CD4-positive, alpha-beta T cell treated with Interleukin-10 for 1 hour (primary cell): ENCODE measurements at places on chromosomes 5 and 9.
A peak's percentile ranks its signal among the peaks of the same experiment; 100 is the strongest.

DNA sequence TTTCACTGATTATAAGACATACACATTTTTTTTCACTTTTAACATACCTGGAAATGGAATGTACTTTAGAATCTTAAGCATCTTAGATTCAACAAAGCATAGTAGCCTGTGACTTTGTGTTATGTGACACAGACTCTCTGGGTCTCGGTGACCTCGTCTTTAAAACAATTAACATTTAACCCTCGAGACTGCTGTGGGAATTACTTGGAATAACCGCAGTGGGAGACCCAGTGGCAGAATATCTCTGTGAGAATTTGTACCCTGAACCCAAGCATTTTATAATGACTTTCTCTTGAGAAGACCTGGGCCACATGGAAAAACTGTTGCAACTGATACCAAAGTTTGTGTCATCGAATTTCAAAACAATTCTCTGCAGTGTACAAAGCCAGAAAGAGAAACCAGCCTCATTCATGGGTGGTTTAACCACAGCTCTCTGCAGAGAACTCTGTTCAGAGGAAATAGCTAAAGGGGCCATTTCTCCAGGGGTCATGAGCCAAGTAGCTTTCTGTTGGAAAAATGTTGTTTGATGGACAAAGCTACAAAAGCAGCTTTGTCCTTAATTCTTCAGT, 10.0 kb upstream of the RETREG1 start:
- peak; percentile 27 for DNase-seq

DNA sequence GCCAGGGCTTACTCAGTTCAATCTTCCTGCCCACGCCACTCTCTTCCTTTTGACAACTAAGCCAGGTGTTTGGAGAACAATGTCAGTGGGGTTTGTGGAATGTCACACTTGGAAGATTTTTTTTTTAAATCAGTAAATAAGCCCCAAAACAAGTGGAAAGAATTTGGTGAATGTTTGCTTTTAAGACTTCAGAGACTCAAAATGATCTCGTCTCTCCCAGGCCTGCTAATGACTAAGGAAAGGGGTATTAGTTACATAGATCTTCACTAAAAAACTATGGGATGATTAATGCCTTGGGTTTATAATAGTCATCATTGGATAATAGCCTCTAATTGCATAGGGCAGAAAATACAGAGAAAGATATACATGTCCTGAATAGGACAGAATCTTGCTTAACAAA, 166.4 kb downstream of the DMRT2 start:
- DNase-seq, result no peak

GRCh38 chr5:9231842-9232241, 314.0 kb downstream of the SEMA5A start:
- no peak for DNase-seq

GRCh38 chr9:135655317-135655716, 7.8 kb upstream of the LCN9 start:
- DNase-seq, result no peak

GRCh38 chr5:172442592-172442991, 11.7 kb downstream of the SH3PXD2B start:
- no peak for DNase-seq

DNA sequence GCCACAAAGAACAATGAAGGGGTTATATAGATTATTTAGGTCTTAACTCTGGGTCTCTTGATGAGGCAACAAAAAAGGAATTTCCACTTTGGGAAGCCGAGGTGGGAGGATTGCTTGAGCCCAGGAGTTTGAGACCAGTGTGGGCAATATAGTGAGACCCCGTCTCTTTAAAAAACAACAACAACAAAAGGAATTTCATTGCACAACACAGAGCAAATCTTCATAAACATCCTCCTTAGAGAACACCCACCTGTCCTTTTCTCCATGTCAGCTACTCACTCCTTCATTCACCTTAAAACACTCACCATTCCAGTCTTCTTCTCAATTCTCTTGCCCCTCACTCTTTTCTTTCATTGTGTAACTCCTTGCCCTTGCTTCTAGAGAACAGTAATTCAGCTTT, 39.8 kb upstream of the CEMIP2 start:
- no peak for DNase-seq

DNA sequence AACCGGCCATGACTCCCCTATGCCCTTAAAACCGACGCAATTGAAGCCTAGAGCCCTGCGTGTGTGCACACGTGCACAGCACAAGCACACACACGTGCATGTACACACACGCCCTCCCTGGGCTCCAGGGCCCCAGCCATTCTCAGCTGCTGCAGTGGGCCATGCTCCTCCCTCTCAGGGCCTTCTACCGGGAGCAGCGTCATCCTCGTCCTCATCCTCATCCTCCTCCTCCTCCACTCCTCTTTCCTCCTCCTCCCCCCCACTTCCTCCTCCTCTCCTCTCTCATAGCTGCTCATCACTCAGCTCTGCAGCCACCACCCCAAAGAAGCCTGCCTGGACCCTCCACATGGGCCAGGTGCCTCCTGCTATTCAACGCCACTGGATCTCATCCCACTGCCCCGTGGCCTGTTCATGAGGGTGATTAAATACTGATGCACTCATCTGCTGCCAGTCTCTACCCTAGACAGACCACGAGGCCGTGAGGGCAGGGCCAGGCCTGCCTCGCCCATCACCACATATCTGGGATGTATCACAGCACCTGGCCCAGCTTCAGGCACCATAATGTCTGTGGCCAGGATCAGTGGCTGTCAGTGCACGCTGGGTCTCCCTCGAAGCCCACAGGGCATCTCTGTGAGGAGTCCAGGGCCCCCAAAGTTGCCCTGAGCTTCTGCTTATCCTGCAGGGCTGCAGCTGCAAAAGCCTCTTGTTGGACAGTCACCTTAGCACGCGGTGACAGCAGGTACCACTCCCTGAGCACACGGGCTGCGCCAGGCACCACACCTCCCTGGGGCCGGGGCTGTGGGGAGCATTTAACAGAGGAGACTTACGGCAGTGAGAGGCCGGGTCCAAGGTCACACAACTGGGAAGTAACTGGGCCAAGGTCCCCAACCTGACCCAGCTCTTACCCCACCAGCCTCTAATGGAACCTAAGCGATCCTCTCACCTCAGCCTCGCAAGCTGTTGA, 9.8 kb downstream of the FAM78A start:
- no peak for DNase-seq

GRCh38 chr5:169248996-169249395, 51.9 kb downstream of the SLIT3 start:
- no peak for DNase-seq

DNA sequence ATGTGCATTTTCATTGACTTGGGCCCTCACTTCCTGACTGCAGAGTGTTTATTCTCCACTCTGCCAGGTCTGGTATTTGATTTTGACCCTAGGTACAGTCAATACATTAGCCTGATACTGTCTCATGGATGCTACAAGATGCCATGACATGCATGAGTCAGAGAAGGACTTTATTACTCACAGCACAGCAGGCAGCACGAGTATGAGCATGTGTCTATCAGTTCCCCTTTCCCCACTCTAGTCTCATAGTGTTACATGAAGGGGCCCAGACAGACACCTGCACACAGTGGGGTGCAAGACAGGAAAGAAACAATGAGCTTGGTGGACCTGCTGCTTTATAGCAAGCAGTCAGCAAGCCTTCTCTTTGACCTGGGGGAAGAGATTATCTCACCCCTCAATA, 19.6 kb downstream of the ITGA2 start:
- no peak for DNase-seq

GRCh38 chr9:103991698-103992097, 102.4 kb upstream of the SMC2 start:
- DNase-seq, result no peak

GRCh38 chr9:97438666-97439065, 26.8 kb downstream of the TDRD7 start:
- no peak for DNase-seq
